ENCODE measurements at places on chromosomes 2 and 18. TPM values are rescaled to one million over a fixed set of nuclear protein-coding genes. Genes with fewer than 3 reads are reported as not detected.

The EVX2 gene
- not detected for total RNA-seq

DNA sequence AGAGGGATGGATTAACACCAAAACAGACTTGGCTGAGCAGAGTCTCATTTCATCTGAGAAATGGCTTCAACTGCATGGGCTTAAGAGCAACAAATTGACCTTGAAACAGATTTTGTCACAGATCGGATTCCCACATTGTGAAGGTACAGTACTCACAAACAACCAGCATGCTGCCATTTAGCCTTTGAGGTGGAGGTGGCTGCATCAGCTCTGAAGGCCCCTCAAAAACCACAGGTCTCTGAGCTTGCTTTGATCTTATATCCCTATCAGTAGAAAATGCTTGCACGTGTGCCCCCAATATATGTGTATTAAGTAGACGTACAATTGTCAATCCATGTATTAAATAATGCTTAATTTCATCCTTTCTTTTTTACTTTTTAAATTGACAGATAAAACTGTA, 6.2 kb downstream of the VWA3B start:
- DNase-seq: no peak

- no peak for DNase-seq
These were observed 16.9 kb upstream of the CYBRD1 start for GRCh38 chr2:171505374-171505773.

DNA sequence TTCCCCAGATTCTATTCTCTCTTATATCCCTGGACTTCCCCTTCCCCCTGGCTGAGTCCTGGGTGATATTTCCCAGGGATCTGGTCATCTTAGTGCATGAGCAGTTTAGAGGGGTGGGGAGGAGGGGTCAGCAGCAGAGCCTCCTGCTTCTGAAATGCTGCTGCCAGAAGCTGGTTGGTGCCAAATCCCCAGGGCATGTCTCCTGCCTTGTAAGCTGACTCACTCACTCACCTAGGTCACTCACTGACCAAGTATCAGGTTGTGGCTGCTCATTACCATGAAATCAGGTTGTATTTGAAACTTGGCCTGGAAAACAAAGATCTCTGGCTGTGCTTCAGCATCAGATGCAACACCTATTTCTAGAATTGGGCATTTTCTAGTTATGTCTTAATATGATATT, 14.3 kb downstream of the GPR39 start:
- no peak for DNase-seq

DNA sequence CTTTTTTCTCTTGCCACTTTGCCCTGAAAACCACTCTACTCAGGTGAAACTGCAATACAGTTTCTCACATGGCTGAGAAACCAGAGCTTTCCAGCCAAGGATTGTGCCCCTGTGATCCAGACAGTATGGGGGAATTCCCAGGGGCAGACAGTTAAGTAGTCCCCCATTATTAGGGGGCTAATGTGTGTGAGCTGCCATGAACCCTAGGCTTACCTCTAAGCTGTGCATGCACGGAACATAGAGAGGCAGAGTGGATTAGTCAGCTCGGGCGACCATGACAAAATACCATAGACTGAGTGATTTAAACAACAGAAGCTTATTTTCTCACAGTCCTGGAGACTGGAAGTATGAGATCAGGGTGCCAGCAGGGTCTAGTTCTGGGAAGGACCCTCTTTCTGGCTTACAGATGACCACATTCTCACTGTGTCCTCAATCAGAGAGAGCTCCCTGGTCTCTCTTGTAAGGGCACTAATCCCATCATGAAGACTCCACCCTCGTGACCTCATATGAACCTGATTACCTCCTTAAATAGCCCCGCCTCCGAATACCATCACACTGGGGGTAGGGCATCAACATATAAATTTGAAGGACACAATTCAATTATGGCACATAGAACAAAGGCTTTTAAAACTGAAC, 215.1 kb downstream of the EIPR1 start:
- no peak for DNase-seq

- no peak for DNase-seq
These were observed 66.2 kb upstream of the KLF7 start for GRCh38 chr2:207231967-207232366.

GRCh38 chr18:48564139-48564538, 25.3 kb downstream of the CTIF start:
- no peak for DNase-seq
